Aorta (tissue), 5 donors: ENCODE measurements at places on chromosomes 6 and 20. TPM values are rescaled to one million over a fixed set of nuclear protein-coding genes. Genes with fewer than 3 reads are reported as not detected.

DNA sequence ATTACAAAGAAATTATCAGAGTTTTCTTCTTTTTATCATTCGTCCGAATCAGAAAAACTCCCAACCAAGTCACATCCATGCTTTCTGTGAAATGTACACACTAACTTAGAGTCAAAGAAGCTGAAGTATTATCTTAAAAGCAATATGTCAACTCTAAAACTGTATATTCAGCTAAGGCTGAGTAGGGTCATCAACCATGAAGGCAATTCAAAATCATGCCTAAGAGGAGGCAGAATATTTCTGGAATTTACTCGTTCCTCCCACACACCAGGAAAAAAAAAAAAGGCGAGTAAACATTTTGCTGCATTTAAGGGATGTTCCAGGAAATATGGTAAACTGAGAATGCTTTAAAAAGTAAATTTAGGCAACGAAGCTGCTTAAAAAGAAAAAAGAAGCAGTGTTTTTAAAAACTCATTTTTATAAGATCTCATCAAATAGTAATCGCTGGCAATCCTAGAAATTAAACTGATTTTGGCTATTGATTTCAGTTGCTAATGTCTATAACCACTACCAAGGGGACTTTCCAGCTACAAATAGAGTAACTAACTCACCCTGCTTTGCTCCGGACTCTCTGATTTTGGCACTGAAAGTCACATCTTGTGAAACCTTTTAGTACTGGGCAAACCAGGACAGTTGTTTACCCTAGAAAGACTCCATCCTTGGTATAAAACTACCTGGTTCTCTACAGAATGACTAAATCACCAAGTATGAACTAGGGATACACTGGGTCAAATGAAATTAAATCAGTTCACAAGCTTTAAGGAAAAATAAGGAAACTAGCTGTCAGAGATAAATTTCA lies 82.8 kb downstream of the MBOAT1 start:
- no peak for DNase-seq
- H3K4me3 ChIP-seq, result no peak overlapping the region
- no peaks in the 10 kb centered on the region for H3K27me3 ChIP-seq
- H3K36me3 ChIP-seq, result no peaks in the 10 kb centered on the region
- no peak overlapping the region for H3K27ac ChIP-seq
- peaks cover 3% of the 10 kb centered on the region for H3K4me1 ChIP-seq

The OR12D3 gene
- total RNA-seq, result not detected

GRCh38 chr6:6783721-6784120 lies 195.2 kb downstream of the LY86 start:
- H3K27ac ChIP-seq, result no peak overlapping the region
- H3K4me3 ChIP-seq, result no peak overlapping the region
- no peaks in the 10 kb centered on the region for H3K36me3 ChIP-seq
- DNase-seq, result no peak
- H3K27me3 ChIP-seq, result no peaks in the 10 kb centered on the region

DNA sequence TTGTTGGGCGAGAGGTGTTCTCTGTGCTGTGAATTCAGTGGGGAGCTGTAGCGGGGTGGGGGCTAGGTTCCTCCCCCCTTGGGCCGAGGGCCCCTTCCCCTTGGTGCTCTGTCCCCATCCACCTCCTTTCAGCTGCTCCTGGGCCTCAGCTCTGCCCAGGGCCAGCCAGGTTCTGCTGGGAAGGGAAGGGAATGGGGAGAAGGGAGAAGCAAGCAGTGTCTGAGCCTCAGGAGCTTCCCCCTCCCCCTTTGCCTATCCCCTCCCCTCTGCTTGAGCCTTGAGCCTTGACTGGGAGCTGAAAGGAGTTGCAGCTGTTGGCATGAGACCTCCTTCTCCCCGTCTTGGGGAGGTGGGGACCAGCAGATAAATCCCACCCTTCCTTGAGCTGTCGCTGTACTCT lies 576 bp upstream of the RRP36 start:
- DNase-seq, result no peak
- no peaks in the 10 kb centered on the region for H3K36me3 ChIP-seq
- no peak overlapping the region for H3K4me3 ChIP-seq
- H3K27ac ChIP-seq, result peak overlapping the region; percentile 66
- no peaks in the 10 kb centered on the region for H3K27me3 ChIP-seq

GRCh38 chr6:131819572-131820124 lies 11.8 kb downstream of the ENPP1 start:
- H3K27me3 ChIP-seq, result no peaks in the 10 kb centered on the region
- no peak for DNase-seq
- H3K27ac ChIP-seq, result no peak overlapping the region
- no peak overlapping the region for H3K4me3 ChIP-seq
- H3K36me3 ChIP-seq, result no peaks in the 10 kb centered on the region
- H3K4me1 ChIP-seq, result no peaks in the 10 kb centered on the region

DNA sequence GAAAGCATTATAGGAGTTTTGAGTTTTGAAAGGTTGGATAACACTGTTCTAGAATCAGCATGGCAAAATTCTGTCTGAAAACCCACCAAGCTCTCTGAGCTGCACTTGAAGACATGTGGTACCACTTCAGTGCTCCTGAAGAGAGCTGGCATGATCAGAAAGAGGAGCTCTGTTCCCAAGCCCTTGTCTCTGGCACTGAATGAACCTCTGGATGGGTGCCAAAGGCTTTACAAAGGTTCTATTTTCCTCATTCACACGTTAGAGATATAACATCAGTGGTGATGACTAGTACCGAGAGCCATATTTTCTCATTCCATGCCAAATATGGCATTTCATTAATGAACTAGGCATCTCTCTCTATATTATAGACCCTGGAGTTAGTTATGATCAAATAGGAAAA lies 301.8 kb upstream of the ID4 start:
- DNase-seq, result no peak
- H3K4me3 ChIP-seq, result no peak overlapping the region
- peaks cover 3% of the 10 kb centered on the region for H3K4me1 ChIP-seq
- no peaks in the 10 kb centered on the region for H3K36me3 ChIP-seq

DNA sequence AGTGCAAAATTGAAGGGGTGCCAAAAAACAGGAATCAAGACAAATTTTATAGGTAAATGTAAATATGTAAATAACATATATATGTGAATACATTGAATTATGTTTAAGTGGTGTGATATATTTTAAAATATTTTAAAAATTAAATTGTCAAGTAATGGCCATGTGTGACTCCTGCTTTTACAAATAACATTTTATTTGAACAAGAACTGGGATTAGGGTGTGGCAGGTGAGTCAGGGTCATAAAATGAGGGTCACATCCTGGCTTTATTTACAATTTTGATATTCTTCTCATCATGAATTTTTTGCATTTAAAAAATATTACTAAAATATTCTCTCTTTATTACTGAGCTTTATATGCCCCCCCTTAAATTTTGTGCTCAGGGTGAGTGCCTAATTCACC lies 601.1 kb upstream of the MAN1A1 start:
- H3K27ac ChIP-seq, result no peak overlapping the region
- DNase-seq, result no peak
- no peak overlapping the region for H3K4me3 ChIP-seq
- no peaks in the 10 kb centered on the region for H3K27me3 ChIP-seq

The SLC22A2 gene
- total RNA-seq, result not detected

DNA sequence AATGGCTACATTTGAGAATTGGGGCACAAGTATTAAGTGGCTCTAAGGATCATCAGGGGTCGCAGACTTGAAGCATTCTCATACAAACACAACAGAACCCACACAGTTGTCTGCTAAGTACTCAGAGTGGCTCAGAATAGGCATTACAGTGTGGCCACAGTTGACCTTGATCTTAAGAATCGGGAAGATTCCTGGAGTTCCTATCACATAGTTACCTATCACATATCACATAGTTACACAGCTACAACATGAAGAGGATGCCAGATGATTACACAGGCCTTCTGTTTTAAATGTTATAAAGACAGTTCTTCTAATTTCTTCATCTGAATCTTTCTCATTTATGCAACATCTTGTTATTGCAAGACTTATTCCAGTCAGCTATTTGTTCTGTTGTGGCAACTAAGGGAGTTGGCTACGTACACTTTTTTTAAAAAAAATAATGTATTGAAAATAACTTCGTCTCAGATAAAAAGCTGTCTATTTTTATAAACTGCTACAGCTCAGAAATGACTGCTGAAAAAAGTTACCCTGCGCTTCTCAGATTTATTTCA lies 129.0 kb downstream of the REV3L start:
- H3K4me3 ChIP-seq, result no peak overlapping the region
- no peaks in the 10 kb centered on the region for H3K36me3 ChIP-seq

- DNase-seq, result no peak
- H3K4me1 ChIP-seq, result peaks cover 1% of the 10 kb centered on the region
- no peak overlapping the region for H3K27ac ChIP-seq
- no peaks in the 10 kb centered on the region for H3K27me3 ChIP-seq
Observed at GRCh38 chr6:139776041-139776440, 401.6 kb upstream of the CITED2 start.

- H3K36me3 ChIP-seq, result no peaks in the 10 kb centered on the region
- H3K4me1 ChIP-seq, result no peaks in the 10 kb centered on the region
- no peak overlapping the region for H3K4me3 ChIP-seq
- H3K27ac ChIP-seq, result no peak overlapping the region
- no peak for DNase-seq
Observed at GRCh38 chr6:158910484-158911440, 89.2 kb downstream of the RSPH3 start.

GRCh38 chr6:21753241-21754108 lies 159.9 kb downstream of the SOX4 start:
- no peaks in the 10 kb centered on the region for H3K4me1 ChIP-seq
- DNase-seq, result no peak
- H3K27ac ChIP-seq, result no peak overlapping the region
- no peak overlapping the region for H3K4me3 ChIP-seq
- H3K27me3 ChIP-seq, result no peaks in the 10 kb centered on the region

- no peak overlapping the region for H3K27ac ChIP-seq
- H3K4me3 ChIP-seq, result no peak overlapping the region
- DNase-seq, result no peak
- H3K36me3 ChIP-seq, result no peaks in the 10 kb centered on the region
- H3K4me1 ChIP-seq, result no peaks in the 10 kb centered on the region
Observed at GRCh38 chr6:123655521-123656306, 19.0 kb upstream of the TRDN start.

- DNase-seq, result no peak
- no peak overlapping the region for H3K4me3 ChIP-seq
Observed at GRCh38 chr20:34750484-34750883, 46.3 kb downstream of the TP53INP2 start.

GRCh38 chr20:10306440-10307358 lies 88.1 kb downstream of the SNAP25 start:
- no peak overlapping the region for H3K27ac ChIP-seq
- DNase-seq, result no peak
- no peaks in the 10 kb centered on the region for H3K36me3 ChIP-seq
- no peaks in the 10 kb centered on the region for H3K27me3 ChIP-seq
- no peak overlapping the region for H3K4me3 ChIP-seq

The GDAP1L1 gene
- not detected for total RNA-seq

- H3K4me3 ChIP-seq, result no peak overlapping the region
- no peak overlapping the region for H3K27ac ChIP-seq
- no peaks in the 10 kb centered on the region for H3K36me3 ChIP-seq
- no peaks in the 10 kb centered on the region for H3K4me1 ChIP-seq
Observed at GRCh38 chr20:58461899-58462298, 53.3 kb downstream of the APCDD1L start.

DNA sequence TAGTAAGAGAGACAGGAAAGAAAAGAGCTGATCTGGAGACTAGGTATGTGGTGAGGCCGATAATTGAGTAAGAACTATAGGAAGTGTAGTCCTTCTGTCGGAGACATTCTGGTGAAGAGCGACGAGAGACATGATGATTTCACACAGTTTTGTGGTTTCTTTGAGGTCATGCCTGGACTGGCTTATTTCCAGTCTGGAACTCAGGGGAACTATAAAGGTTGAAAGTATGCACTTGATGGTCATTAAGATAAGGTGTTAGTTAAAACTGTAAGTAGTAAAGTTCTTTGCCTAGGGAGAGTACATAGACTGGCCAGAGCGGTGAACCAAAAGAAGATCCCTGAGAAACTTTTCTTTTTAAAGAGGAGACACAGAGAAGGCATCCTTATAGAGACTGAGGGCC lies 68.8 kb downstream of the RFX6 start:
- no peaks in the 10 kb centered on the region for H3K27me3 ChIP-seq
- no peak overlapping the region for H3K4me3 ChIP-seq
- DNase-seq, result no peak
- H3K36me3 ChIP-seq, result no peaks in the 10 kb centered on the region

GRCh38 chr20:54227241-54227640 lies 19.4 kb downstream of the PFDN4 start:
- H3K27me3 ChIP-seq, result no peaks in the 10 kb centered on the region
- no peaks in the 10 kb centered on the region for H3K36me3 ChIP-seq
- no peak overlapping the region for H3K4me3 ChIP-seq
- no peaks in the 10 kb centered on the region for H3K4me1 ChIP-seq

GRCh38 chr20:51221791-51222408 lies 199.0 kb upstream of the KCNG1 start:
- H3K4me1 ChIP-seq, result no peaks in the 10 kb centered on the region
- no peak for DNase-seq
- H3K27ac ChIP-seq, result no peak overlapping the region
- no peak overlapping the region for H3K4me3 ChIP-seq
- no peaks in the 10 kb centered on the region for H3K27me3 ChIP-seq
- H3K36me3 ChIP-seq, result no peaks in the 10 kb centered on the region

The SHLD1 gene
- 2.9 TPM for total RNA-seq

The JAG1 gene
- total RNA-seq, result 133 TPM

The C20orf141 gene
- total RNA-seq, result not detected

The ISM1 gene
- total RNA-seq, result 42.9 TPM

GRCh38 chr20:59481067-59481466 lies 123.3 kb upstream of the PHACTR3 start:
- H3K27me3 ChIP-seq, result no peaks in the 10 kb centered on the region
- H3K27ac ChIP-seq, result no peak overlapping the region

DNA sequence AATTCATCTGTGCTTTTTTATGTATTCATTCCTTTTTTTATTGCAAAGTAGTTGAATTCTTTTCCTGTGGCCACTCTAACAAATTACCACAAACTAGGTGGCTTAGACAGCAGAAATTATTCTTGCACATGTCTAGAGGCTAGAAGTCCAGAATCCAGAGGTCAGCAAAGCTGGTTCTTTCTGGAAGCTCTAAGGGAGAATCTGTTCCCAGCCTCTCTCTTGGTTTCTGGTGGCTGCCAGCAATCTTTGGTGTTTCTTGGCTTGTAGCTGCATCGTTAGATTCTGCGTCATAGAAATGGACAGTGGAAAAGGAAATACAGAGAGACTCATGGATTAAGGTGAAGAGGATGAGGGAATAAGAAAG lies 39.3 kb downstream of the GSTA2 start:
- no peaks in the 10 kb centered on the region for H3K27me3 ChIP-seq
- H3K4me3 ChIP-seq, result no peak overlapping the region

GRCh38 chr6:106894978-106895702 lies 79.4 kb downstream of the CD24 start:
- H3K36me3 ChIP-seq, result no peaks in the 10 kb centered on the region
- no peak for DNase-seq
- no peaks in the 10 kb centered on the region for H3K4me1 ChIP-seq
- no peak overlapping the region for H3K4me3 ChIP-seq

The ARHGAP40 gene
- not detected for total RNA-seq
